CD4-positive, alpha-beta T cell treated with Interleukin-12 subunit alpha and Interleukin-12 subunit beta, for 1 hour (primary cell): ENCODE measurements at places on chromosomes 13 and 19.
A peak's percentile ranks its signal among the peaks of the same experiment; 100 is the strongest.

DNA sequence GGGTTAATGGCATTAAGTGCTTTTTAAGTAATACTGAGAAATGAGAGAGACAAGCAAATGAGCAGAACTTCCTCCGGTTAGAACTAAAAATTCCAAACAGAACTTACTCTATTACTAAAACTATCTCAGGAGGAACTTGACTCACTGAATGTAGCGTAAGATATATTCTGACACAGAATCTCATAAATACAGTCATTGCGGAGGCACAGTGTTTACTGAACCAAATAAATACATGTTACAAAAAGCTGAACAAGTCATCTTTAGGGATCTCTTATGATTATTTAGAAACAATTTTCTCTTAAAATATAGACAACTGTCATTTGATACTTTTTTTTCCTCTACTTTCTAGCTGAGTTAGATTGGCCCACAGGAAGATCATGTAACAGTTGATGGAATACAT lies 283.1 kb downstream of the KLF12 start:
- DNase-seq, result no peak

DNA sequence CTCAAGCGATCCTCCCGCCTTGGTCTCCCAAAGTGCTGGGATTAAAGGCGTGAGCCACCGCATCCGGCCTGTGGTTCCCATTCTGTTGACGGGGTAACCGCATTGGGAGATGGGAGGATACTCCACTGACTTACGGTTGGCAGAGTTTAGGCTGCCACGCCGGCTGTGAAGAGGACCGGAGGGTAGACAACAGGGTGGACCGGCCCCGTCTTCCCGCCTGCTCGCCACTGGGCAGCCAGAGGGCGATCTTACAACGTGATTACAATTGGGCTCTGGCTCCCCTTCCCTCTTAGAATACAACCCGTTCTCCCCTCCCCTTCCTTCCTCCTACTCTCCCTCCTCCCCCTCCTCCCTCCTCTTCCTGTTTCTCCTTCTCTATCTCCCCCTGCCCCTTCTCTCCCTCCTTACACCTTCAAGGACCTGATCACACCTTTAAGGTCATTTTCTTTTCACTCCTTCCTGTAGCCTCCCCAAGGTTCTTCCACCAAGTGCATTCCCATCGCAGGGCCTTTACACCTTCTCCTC lies 957 bp upstream of the CCDC194 start:
- DNase-seq, result peak; percentile 77

DNA sequence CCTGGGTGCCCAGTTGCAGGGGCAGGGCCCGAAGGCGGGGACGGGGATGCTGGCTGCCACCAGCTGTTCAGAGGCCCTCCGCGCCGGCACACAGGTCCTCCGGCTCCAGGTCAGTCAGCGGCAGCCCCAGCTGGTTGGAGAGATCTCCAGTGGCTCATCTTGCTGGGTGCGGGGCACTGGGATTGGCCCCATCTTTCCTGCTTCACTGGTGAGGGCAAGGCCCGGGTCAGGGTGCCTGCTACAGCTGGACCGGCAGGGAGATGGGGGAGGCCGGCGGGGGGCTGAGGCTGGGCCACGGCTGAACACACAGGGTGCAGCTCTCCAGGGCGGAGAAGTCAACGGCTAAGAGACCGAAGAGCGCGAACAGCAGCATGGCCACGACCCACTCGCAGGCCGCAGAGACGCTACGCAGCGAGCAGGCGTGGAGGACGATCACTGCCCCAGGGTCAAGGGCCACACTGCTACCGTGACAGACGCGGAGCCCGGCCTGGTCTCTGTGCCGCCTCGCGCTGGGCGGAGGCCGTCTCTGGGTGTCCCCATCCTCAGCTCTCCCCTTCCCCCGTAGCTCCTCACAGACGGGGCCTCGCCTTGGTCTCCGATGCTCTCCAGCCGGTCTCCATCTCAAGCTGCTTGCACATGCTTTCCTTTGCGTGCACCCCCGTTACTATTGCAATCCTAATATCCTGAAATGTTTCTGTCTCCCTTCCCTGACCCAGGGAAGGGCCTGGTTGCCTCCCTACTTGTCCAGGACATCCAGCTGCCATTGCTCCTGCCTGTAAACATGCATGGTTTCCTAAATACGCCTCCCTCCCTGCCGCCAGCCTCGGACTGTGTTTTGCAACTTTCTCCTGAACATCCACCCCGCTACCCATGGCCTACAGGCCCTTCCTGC lies 12.3 kb downstream of the TMEM150B start:
- no peak for DNase-seq

- peak; percentile 9 for DNase-seq
Observed at GRCh38 chr13:35720690-35721554, 244.4 kb upstream of the MAB21L1 start.

GRCh38 chr13:45040622-45041021 lies 51.3 kb downstream of the GPALPP1 start:
- no peak for DNase-seq

DNA sequence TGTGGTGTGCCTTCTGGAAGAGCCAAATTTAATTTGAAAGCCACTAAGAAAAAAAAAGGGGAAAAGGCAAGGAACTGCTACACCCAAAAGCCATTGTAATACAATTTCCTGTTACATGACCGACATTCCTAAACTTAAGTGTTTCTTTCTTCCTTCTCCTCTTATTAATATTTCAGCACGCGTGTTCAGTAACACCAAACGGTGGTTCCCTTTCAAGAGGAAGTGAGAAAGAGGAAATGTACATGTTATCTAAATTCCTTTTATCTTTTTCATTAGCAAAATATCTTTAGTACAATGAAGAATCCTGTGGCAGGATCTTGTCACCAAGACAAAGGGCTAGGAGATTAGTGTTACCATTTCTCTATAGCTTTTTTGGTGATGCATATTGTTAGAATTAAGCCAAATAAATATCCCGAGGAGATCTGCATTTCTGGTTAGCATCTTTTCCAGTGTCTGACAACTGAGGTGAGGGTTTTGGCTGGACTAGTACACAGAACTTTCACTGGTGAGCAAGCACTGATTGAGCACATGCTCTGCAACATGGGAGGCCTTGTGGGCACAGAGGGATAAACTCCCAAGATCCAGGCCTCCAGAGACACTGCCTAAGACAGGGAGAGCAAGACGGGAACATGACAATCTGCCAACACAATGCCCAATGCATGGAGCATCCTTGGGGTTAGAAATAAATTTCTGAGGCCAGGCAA lies 22.1 kb downstream of the LATS2 start:
- DNase-seq, result no peak

DNA sequence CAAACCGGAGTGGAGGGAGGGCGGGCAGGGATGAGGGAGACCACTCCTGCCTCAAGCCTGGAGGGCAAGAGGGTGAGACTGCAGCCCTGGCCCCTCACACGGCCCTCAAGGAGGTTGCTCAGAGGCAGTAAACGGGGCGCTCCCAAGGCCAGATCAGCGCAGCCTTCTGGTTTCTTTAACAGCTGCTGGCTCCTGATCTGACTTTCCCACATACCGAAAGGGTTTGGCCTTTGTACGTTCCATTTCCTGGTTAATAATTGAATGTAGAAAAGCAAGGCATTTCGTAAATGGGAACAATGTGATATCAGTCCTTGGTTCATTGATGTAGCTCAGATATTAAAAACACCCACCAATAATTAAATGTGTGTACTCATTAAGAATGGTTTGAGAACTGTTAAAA lies 71.5 kb downstream of the GGACT start:
- DNase-seq, result no peak

GRCh38 chr13:36430247-36431203 lies 1.8 kb upstream of the CCNA1 start:
- no peak for DNase-seq

DNA sequence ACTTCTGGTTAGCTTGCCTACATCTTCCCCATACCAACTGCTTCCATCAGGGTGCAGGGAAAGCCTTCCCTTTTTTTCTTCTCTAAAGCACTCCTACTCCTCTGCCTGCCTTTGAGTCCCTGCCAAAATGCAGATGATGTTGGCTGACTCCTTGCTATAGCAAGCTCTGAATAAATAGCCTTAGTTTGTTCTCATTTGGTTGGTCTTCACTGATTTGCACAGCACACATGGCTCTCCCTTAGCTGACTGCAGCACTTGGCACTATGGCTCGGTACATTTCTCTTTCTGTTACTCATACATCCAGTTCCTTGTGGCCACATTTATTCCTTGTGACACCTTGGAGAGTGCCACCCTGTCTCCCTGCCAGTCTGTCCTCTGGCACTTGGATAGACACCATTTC lies 249.8 kb downstream of the DCLK1 start:
- no peak for DNase-seq

GRCh38 chr13:45205124-45205523 lies 4.3 kb upstream of the KCTD4 start:
- no peak for DNase-seq

GRCh38 chr19:51873097-51873496 lies 14.7 kb downstream of the ZNF577 start:
- DNase-seq, result no peak

- no peak for DNase-seq
Observed at GRCh38 chr19:6045108-6045507, 65.2 kb downstream of the RFX2 start.

GRCh38 chr19:10001899-10002298 lies 8.4 kb downstream of the COL5A3 start:
- DNase-seq, result no peak

- DNase-seq, result peak; percentile 81
Observed at GRCh38 chr19:48415395-48415794, 21.9 kb downstream of the GRIN2D start.

GRCh38 chr13:109954441-109954840 lies 168.1 kb upstream of the IRS2 start:
- no peak for DNase-seq

GRCh38 chr13:24670961-24671381 lies 9.2 kb upstream of the ATP12A start:
- DNase-seq, result no peak

- DNase-seq, result no peak
Observed at GRCh38 chr13:31159306-31159705, 2.4 kb downstream of the HSPH1 start.

GRCh38 chr13:94256721-94257120 lies 222.8 kb downstream of the DCT start:
- DNase-seq, result no peak

GRCh38 chr19:50191216-50191615 lies 12.2 kb upstream of the MYH14 start:
- no peak for DNase-seq

DNA sequence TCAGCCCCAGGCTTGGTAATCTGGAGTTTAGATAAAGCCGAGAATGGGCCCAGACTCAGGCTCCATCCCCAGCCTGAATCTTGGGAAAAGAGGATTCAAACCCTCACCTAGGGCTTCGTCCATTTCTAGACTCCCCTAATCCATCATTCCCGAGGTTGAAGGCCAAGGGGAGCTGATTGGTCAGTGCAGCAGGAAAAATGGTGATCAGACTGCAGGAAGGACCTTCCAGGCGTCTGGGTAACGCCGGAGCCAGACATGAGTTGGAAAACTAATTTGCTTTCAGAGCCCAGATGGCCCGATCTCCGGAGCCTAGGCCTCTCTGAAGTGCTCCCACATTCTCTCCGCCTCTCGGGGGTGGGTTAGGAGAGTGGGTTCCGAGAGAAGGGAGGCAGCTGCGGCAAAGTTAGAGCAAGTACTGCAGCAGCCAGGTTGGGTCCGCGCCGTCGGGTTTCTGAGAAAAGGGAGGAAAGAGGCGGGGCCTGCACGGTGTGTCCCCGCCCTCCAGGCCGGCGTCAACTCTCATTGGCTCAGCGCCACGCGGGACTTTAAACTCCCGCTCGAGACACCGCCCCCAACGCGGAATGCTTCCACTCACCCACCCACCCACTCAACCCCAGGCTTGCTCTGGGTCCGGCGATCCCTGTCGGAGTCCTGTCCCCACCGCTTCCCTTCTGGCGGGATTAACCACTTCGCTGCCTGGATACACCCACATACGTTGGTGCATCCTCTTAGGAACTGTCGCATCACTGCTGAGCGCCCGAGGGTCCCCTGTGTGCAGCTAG lies 788 bp upstream of the RTBDN start:
- DNase-seq, result no peak

DNA sequence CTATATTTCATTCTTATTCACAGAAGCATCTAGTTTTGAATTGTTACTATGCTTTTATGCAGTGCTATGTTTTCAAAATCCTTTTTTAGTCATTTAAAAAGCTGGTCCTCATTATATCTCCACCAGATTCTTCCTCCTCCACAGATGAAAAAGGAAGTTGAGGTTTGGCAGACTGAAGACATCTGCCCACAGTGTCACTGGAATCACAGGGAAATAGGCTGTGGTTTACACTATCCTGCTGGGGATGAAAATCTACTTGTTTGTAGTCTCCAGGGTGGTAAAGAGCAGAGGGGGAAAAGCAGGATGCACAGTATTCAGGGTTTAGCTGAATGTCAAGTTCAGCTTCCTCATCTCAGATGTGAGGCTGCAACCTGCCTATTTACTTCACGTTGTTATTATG lies 351.2 kb downstream of the DNAJC15 start:
- no peak for DNase-seq

- no peak for DNase-seq
Observed at GRCh38 chr13:34863360-34864135, 78.5 kb upstream of the NBEA start.
